GM23248 (cell line): ENCODE measurements at places on chromosomes 2 and 18.

DNA sequence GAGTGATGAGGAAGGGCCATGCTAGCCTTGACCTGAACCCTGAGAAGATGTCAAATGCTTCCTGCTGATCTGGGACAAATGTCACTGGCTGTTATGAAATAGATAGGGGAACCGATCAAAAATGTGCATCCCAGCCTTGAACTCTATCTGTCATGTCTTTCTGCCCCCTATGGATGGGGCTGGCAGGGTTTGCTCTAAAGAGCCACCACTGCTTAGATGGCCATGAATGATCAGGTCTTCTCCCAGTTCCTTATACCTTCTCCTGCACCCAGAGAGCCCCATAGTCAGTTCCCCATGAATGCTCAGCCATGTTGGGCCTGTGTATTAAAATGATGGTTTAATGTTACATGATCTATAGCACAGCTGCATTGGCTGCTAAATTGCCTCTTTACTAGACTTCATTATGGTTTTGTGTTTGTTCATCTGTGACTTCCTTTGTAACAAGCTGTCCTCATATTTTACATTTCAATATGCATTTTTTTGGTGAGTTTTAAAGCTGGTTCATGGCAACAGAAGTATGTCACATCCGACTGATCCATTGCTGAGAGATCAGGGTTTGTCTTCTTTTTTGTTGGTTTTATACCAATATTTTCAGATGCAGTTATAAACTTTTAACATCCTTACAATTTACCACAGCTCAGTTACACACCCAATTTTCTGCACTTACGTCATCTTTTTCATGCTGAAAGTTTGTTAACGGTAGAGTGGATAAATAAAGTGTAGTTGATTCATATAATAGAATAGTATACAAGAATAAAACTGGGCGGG lies 56.3 kb upstream of the SMAD2 start:
- DNase-seq, result no peak

DNA sequence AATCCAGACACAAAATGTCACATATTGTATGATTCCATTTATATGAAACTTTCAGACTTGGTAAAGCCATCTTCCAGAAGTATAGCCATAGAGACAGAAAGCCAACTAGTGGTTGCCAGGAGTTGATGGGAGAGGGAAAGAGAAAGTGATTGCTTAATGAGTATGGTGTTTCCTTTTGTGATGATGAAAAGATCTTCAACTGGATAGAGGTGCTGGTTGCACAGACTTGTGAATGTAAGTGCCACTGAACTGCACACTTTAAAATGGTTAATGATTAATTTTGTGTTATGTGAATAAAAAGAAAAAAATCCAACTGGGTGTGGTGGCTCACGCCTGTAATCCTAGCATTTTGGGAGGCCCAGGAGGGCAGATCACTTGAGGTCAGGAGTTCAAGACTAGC lies 135.3 kb upstream of the SLC1A4 start:
- no peak for DNase-seq

DNA sequence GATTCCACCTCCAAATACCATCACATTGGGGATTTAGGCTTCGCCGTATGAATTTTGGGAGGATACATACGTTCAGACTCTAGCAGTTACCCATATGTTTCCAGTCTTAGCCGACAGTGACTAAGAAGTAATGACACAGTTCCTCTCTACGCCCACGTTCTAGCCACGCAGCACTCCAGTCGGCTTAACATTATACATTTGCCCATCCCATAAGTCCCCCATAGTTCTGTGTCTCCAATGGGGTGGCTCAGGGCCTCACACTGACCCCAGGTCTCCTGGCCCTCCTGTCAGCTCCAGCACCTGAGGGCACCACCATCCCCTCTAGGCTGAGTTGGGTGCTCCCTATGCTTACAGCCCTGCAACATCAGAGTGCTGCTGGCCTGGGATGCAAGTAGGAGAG lies 18.4 kb upstream of the CNDP2 start:
- peak; percentile 20 for DNase-seq

- no peak for DNase-seq
Observed at GRCh38 chr2:187013058-187013457, 164.1 kb upstream of the ZSWIM2 start.

GRCh38 chr2:60676706-60677330 lies 79.2 kb upstream of the PAPOLG start:
- no peak for DNase-seq

- no peak for DNase-seq
Observed at GRCh38 chr2:120204945-120205670, 18.1 kb downstream of the TMEM185B start.

DNA sequence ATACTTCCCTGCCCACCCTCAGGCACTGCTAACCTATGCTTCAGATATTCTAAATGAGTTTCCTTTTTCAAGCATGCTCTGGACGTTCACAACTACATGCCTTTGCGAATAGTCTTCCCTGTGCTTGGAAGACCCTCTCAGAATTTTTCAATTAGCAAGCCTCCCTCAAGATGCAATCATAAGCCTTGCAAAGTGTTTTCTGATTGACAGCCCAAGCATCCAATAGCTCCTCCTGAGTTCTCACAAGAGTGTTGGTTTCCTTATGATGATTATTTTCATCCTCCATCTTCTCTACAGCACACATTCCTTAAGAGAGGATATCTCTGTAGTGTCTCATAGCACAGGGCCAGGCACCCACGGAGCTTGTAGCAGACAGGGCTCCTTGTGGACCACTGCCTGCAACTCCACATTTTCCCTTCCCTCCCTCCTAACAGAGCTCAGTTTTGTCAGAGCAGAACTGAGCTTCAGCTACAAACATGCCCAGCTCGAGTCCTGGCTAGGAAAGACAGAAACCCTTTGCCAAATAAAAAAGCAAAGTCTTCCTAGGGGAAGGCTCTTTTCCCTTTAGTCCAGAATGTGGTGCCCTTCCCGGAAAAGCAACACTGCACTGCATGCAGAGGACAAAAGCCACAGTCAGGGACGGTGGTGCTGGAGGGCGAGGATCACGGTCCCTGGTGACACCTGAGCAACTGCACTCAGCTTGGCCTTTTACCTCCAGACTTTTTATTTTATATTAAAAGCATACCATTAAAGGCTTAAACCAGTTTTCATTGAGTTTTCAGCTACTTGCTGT lies 819.8 kb upstream of the ID2 start:
- no peak for DNase-seq

DNA sequence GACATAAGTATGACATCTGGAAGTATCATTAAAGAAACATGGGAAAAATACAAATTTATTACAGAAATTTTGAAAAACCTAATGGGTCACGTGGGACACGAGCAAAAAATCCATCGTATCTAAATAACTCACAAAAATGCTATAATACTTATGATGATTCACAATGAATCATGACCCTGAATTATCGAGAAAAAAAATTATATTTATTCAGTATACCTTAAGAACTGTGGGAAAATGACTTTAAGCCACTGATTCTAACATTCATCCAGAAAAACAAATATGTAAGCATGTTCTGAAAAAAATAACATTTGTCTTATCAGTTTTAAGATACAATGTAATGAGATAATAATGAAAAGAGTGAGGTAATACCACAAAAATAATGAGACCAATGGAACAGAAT lies 51.8 kb downstream of the ZNF385B start:
- DNase-seq, result no peak

DNA sequence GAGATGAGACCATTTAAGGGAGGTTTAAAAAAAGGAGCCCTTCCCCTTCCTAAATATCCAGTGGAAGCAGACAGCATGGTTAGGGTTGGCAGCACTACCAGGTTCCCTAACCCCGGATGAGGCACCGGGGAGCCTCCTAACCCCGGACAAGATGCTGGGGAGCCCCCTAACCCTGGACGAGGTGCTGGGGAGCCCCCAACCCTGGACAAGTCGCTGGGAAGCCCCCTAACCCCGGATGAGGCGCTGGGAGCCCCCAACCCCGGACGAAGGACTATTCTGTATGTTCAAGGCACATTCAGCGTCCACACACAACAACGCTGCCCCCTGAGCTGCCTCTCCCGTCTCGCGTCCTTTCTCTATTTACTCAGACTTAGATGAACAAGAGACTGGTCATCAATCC lies 51.9 kb downstream of the ANKMY1 start:
- no peak for DNase-seq

- DNase-seq, result peak; percentile 36
Observed at GRCh38 chr18:23838233-23838632, 149.0 kb downstream of the LAMA3 start.

DNA sequence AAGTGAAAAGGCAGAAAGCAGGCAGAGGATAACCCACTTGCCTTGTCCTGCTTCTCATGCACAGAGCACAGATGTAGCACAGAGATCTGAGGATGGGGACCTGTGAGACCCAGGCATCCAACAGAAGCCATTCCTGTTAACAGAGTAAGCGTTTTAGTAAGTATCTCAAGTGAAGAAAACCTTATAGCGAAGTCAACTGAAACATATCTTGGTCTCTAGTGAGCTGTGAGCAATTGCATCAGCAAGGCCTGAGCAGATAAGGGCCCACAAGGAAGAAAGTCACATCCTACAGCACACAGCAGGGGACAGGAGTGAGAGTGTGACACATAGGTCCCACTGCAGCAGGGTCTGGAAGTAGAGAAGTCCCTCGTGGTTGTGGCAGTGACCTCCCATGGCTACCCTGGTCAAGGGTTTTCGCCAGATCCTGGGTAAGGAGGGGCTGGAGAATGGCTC lies 248.7 kb upstream of the TNP1 start:
- DNase-seq, result no peak

GRCh38 chr18:58177004-58177717 lies 133.1 kb downstream of the NEDD4L start:
- peak; percentile 91 for DNase-seq

DNA sequence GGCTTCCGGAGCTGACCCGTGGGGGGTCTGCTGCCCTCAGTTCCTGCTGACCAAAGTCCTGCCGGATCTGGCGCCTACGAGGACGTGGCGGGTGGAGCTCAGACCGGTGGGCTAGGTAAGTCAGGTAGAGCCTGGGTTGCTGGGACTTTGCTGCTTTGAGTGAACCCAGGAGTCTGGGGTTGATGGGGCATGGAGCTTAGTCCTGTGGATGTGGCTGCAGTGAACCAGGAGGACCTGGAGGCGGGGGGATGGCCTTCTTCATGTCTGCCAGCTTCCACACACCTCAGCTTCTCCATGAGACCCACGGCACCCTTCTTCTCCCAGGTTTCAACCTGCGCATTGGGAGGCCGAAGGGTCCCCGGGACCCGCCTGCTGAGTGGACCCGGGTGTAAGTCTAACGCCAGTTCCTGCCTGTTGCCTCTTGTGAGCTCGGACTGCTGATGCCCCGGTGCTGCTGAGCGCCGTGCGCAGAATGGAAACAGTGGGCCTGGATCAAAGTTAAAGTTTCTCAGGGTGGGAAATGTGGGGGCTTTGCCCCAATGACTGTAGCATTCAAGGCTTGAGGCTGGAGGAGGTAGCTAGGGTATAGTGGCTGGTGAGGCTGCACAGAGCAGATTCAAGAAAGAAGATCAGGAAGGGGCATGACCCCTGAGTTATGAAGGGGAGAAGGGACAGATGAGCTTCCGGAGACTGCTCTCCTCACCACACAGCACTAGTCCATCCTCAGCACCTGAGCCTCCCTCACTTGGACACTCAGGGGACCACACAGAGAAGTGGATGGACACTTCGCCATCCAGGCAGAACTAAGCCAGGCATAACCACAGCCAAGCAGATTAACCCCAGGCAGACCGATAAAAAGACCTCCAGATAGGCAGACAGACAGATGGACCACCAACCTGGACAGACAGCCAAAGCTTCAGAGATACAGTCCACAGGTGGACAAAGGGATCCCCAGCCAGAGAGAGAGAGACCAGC lies 17.3 kb downstream of the PTPN18 start:
- DNase-seq, result peak; percentile 28

DNA sequence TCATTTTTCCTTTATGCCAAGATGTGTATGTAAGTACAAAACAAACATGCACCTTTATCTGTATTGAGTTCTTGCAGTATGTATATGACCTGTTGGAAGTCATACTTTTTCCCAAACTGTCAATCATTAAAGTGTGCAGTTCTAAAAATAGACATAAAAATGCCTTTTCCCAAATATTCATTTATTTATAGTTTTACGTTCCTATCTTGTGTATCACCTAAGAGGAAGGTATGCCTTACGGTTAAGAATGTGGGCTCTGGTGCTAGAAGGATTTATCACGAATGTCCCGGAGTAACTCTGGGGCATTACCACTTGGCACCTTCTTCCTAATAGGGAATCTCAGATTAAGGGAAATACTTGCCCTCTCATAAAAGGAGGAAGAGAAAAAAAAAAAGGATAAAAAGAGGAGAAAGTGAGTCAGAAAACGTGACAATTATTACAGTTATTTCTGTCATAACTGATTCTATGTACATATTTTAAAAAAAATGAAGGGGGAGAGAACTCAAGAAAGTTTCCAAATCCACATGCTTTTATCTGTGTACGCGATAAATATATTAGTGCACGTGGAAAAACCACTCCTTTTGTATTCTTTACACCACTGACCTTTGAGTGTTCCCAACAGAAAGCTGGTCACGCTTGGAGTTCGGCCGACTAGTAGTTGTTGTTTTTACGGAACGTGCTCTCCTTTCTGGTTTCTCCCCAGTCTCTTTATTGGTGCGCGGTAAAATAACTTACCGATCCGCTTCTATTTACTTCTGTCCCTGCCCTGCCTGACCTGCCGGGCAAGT lies 721 bp downstream of the MCEE start:
- peak; percentile 56 for DNase-seq

- DNase-seq, result no peak
Observed at GRCh38 chr2:55038428-55038827, 11.8 kb downstream of the RTN4 start.

- DNase-seq, result no peak
Observed at GRCh38 chr2:22347306-22347705, 1037.7 kb upstream of the KLHL29 start.

DNA sequence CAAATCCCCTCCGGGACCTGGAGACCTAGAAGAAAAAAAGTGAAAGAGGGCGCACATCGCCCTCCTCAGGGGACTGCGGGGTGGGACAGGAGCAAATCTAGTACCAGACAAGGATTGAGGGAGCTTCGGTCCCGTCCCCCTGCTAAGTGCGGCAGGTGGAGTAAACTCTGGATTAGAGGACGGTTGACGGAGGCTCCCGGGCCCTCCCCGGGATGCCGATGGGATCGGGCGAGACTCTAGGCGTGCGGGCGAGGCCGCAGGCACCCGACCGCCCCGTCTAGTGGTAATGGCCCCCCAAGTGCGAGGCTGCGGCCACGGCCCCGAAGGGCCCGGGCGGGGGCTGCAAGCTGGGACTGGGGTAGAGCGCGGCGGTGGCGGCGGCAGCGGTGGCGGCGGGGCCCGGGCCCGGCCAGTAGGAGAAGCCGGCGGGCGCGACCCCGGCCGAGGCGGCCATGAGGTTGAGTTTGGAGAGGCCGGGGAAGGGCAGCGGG lies 3.5 kb downstream of the FEV start:
- no peak for DNase-seq

- no peak for DNase-seq
Observed at GRCh38 chr2:168220965-168221819, 26.2 kb downstream of the STK39 start.

DNA sequence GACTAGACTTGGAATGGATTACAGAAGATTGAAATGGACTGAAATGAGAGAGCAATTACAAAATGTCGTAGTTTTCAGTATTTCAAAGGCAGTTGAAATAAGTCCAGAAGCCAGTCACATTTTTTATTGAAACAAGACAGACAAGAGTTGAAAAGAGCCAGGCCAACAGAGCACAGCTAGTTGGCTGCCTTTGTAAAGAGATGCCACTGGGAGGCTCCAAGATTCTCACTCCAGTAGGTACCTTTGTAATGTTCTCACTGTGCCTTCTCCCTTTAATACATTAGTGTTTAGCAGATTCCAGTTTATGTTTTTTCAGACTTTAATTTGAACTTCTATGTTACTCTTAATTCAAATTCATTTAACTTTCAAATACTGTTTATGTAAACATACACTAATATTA lies 234.8 kb downstream of the DSEL start:
- DNase-seq, result no peak
